ENCODE measurements at places on chromosomes 11 and 22. TPM values are rescaled to one million over a fixed set of nuclear protein-coding genes. Genes with fewer than 3 reads are reported as not detected.

- H3K27me3 ChIP-seq: peaks cover 36% of the 10 kb centered on the region
- H3K4me3 ChIP-seq: no peak overlapping the region
- DNase-seq: no peak
- no peak overlapping the region for H3K27ac ChIP-seq
- H3K4me1 ChIP-seq: peaks cover 20% of the 10 kb centered on the region
Observed at GRCh38 chr22:32577591-32577990, 103.0 kb downstream of the FBXO7 start.

DNA sequence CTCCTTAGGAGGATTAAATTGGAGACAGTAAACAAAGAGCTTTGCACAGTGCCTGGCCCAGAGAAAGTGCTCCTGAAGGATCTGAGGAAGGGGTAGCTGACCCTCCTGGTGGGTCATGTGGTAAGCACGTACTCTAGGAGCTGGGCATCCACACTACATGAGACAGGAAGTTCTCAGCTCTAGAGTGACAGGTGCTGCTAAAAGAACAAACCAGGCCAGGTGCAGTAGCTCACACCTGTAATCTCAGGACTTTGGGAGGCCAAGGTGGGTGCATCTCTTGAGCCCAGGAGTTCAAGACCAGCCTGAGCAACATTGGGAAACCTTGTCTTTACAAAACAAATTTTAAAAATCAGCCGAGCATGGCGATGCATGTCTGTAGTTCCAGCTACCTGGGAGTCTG, 13.1 kb downstream of the SLC43A1 start:
- no peaks in the 10 kb centered on the region for H3K36me3 ChIP-seq
- no peaks in the 10 kb centered on the region for H3K4me1 ChIP-seq

Gene OR8D4
- not detected for total RNA-seq

DNA sequence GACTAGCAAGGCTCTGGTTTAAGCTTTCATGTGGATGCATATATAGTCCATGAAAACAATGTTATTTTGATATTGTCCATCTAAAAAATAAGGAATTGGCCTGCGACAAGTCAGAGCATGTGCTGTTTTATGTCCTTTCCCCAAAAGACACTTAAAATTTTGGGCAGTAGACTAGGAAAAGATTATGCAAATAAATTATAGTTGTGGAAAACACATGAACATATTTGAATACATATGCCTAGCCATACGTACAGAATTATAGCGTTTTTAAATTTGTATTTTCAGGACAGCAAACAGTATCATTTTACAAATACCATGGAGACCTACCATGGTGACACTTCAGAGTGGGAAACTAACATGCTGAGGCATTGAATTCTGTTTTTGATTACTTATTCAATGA, 113.8 kb upstream of the SLC5A12 start:
- H3K4me1 ChIP-seq: no peaks in the 10 kb centered on the region
- H3K4me3 ChIP-seq: no peak overlapping the region
- DNase-seq: no peak
- H3K27ac ChIP-seq: no peak overlapping the region

DNA sequence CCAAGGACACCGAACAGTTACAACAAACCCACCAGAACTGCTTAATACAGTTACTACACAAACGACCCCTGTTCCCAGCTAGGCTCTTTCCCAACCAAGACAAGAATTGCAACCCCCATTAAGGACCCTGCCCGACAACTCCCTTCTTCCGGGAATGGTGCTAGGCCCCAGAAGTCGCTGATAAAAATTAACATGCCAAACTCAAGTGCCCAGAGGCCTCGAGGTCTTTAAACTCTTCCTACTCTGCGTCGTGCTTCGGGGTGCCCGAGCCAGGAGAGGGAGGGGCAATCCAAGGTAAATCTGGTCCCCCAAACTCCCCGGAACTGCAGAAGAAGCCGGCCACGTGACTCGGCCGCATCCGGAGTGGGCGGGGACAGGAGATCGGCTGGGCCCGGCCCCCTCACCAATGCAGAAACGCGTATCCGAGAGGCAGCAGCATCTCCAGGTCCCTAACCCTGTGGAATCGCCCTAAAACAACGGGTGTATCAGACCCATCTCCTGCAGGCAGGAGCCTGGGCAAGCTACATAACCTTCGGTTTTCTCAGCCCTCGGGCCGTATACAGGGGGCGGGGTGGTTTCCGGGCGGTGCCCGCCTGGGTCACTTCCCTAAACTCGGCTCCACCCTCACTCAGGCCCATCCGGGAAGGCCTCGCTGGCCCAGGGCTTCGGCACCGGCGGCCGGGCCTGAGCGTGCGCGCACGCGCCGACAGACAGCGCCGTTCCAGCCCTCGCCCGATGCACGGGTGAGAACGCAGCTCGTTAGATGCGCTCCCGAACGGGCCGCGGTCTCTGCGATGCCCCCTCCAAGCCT, 1.1 kb downstream of the CFL1 start:
- peak; percentile 82 for DNase-seq
- H3K27me3 ChIP-seq: no peaks in the 10 kb centered on the region
- peaks cover 7% of the 10 kb centered on the region for H3K36me3 ChIP-seq

- no peak overlapping the region for H3K4me3 ChIP-seq
- peaks cover 10% of the 10 kb centered on the region for H3K4me1 ChIP-seq
- no peak for DNase-seq
- no peaks in the 10 kb centered on the region for H3K36me3 ChIP-seq
Observed at GRCh38 chr11:132471466-132471865, 1060.8 kb downstream of the OPCML start.

- H3K4me1 ChIP-seq: peaks cover 10% of the 10 kb centered on the region
- no peak overlapping the region for H3K27ac ChIP-seq
- peak overlapping the region; percentile 55 for H3K4me3 ChIP-seq
- no peak for DNase-seq
- H3K36me3 ChIP-seq: no peaks in the 10 kb centered on the region
Observed at GRCh38 chr22:30421695-30422480, 3.7 kb upstream of the MTFP1 start.

GRCh38 chr22:28015046-28015425, 96.0 kb upstream of the PITPNB start:
- no peak overlapping the region for H3K4me3 ChIP-seq
- no peak for DNase-seq
- no peaks in the 10 kb centered on the region for H3K36me3 ChIP-seq
- peak overlapping the region; percentile 71 for H3K27ac ChIP-seq
- peaks cover 40% of the 10 kb centered on the region for H3K4me1 ChIP-seq

DNA sequence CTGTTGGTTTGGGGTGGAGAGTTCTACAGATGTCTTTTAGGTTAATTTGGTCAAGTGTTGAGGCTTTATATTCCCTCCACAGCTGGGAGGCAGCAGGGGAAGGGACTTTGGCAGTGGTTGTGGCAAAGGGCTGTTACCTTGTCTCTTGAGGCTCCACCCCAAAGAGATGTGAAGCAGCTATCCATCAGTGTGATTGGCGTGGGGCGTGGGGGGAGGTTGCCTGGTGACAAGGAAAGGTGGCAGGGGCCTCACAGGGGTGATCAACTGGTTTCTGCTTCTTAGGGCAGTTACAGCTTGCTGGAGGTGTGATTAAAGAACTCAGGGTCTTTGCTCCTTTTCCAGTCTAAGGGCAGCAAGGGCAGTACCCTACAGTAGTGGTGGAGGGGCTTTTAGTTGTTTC, 59.3 kb downstream of the FANCF start:
- H3K27ac ChIP-seq: no peak overlapping the region
- H3K4me1 ChIP-seq: no peaks in the 10 kb centered on the region
- H3K36me3 ChIP-seq: no peaks in the 10 kb centered on the region
- no peaks in the 10 kb centered on the region for H3K27me3 ChIP-seq
- no peak for DNase-seq

- no peak overlapping the region for H3K4me3 ChIP-seq
- no peaks in the 10 kb centered on the region for H3K4me1 ChIP-seq
- H3K27ac ChIP-seq: no peak overlapping the region
- no peaks in the 10 kb centered on the region for H3K27me3 ChIP-seq
Observed at GRCh38 chr11:125670172-125670571, 10.5 kb downstream of the ACRV1 start.

GRCh38 chr11:84626256-84626655, 1000.9 kb downstream of the DLG2 start:
- no peaks in the 10 kb centered on the region for H3K27me3 ChIP-seq
- no peak for DNase-seq
- H3K4me1 ChIP-seq: peaks cover 5% of the 10 kb centered on the region
- no peak overlapping the region for H3K27ac ChIP-seq
- H3K36me3 ChIP-seq: no peaks in the 10 kb centered on the region

GRCh38 chr22:46564084-46564714, 26.8 kb upstream of the CELSR1 start:
- no peak overlapping the region for H3K4me3 ChIP-seq
- H3K36me3 ChIP-seq: no peaks in the 10 kb centered on the region
- H3K27me3 ChIP-seq: no peaks in the 10 kb centered on the region
- peak; percentile 52 for DNase-seq
- peaks cover 12% of the 10 kb centered on the region for H3K4me1 ChIP-seq

Gene PATE2
- not detected for total RNA-seq

DNA sequence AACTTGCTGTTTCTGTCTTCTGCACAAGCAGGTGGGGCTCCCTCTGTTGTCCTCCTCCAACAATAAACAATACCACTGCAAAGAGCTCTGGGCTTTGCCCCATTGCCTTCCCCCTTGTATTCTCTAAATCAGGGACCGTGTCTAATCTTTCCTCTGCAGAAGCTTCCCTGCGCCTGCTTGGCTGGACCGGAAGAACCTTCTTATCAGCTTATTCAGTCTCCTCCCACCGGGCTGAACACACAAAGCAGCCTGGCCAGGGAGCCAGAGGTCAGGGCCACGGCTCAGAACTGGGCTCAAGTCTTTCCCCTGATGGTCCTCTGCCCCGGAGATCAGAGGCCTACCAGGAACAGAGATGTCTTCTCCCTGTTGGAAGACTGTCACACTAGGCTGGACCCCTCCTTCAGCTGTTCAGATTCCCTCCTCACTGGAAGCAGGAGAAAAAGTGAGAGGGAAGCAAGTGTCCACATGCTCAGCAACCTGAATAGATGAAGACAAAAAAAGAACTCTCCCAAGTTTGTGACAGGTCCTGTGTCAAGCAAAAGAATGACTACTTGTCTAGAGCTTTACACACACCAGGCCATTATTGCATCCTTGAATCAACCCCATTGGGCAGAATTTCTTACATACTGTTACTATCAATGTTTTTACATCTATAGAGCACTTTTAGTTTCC, 63.7 kb downstream of the RAB30 start:
- H3K4me1 ChIP-seq: peaks cover 7% of the 10 kb centered on the region
- DNase-seq: peak; percentile 84
- no peak overlapping the region for H3K27ac ChIP-seq
- no peaks in the 10 kb centered on the region for H3K36me3 ChIP-seq
- no peak overlapping the region for H3K4me3 ChIP-seq

DNA sequence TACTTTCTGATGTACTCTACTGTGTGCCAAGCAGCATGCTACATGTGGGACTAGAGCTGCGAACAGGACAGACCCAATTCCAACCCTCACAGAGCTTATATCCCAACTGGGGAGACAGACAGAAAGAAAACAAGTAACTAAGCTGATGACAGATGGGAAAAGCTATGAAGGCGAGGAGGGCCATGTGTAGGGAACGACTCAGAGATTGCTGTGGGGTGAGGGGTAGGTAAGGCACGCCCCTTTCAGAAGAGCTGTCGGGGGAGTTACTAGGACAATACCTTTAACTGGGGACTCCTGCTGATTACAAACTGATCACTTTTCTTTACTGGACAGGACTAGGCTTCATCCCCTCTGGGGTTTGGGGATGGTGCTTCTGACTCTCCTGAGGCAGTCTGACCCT, 48.9 kb downstream of the ST3GAL4 start:
- no peaks in the 10 kb centered on the region for H3K36me3 ChIP-seq
- peak; percentile 26 for DNase-seq
- no peak overlapping the region for H3K4me3 ChIP-seq
- H3K27me3 ChIP-seq: no peaks in the 10 kb centered on the region
- peaks cover 23% of the 10 kb centered on the region for H3K4me1 ChIP-seq
- no peak overlapping the region for H3K27ac ChIP-seq

GRCh38 chr11:69145050-69145380, 10.7 kb upstream of the SMIM38 start:
- no peak overlapping the region for H3K4me3 ChIP-seq
- DNase-seq: no peak
- no peaks in the 10 kb centered on the region for H3K27me3 ChIP-seq
- H3K36me3 ChIP-seq: no peaks in the 10 kb centered on the region

DNA sequence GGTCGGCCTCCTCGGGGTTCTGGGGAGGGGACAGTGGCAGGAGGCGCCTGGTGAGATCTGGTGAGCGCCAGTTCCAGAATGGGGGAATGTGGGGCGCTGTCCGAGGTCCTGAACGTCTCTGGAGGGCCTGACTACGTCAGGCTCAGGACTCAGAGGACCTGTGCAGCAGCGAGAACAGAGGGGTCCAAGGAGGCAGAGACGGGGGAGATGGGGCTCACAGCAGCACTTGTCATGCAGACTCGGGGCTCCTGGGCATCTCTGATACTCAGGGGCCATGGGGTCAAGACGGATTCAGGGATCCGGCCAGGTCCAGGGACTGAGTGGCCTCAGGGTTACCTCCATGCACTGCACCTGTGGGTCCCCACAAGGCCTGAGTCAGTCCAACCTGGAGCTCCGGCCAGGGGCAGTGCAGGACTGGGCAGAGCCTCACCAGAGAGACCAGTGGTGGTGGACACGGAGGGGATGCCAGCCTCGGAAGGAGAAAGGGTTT, 92.2 kb downstream of the BRD1 start:
- peak; percentile 88 for DNase-seq
- no peak overlapping the region for H3K4me3 ChIP-seq
- H3K4me1 ChIP-seq: no peaks in the 10 kb centered on the region

Gene CHRDL2
- not detected for total RNA-seq
